ENCODE measurements at places on chromosomes 5 and 9.

DNA sequence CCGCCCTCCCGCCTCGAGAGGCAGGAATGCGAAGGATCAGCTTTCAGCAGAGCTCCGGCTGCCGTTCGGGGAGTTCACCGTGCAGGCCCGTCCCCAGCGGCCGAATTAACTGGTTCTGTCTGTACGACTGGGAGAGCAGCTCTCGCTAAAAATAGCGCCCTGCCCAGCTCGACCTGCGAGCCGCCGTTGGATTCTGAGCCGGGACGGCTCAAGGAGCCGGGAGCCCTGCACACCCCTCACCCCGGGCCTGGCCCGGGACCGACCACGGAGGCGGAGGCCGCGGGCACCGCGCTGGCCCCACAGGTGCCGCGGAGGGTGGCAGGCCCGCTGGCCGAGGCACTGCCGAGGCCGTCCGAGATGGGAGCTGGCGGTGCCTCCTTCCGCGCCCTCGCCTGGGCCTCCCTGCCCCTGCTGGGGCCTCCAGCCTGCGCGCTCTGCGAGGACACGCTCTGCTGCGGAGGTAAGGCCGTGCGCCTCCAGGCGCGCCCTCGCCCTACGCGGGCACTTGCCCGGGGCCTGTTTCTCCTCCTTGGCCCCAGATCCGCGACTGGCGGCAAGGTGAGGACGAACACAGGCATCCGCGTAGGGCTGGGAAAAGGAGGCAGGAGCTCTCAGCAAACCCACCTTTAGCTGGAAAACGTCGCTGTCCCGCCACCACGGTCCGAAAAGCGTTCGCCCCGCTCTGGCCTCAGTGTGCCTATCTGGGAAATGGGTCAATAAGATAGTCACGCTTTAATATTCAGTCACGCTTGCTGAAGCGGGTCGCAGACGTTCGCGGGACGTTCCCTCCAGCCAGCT lies 53.1 kb upstream of the DAB2IP start:
- peak; percentile 20 for DNase-seq

GRCh38 chr5:151686674-151687407 lies at the start of gene SPARC:
Gene SPARC (minus strand): TSS chr5:151686915. CDS start chr5:151676188, 10,727 bp downstream.
- peak; percentile 95 for DNase-seq

GRCh38 chr5:99104538-99105132 lies 175.8 kb upstream of the CHD1 start:
- DNase-seq: peak; percentile 14

DNA sequence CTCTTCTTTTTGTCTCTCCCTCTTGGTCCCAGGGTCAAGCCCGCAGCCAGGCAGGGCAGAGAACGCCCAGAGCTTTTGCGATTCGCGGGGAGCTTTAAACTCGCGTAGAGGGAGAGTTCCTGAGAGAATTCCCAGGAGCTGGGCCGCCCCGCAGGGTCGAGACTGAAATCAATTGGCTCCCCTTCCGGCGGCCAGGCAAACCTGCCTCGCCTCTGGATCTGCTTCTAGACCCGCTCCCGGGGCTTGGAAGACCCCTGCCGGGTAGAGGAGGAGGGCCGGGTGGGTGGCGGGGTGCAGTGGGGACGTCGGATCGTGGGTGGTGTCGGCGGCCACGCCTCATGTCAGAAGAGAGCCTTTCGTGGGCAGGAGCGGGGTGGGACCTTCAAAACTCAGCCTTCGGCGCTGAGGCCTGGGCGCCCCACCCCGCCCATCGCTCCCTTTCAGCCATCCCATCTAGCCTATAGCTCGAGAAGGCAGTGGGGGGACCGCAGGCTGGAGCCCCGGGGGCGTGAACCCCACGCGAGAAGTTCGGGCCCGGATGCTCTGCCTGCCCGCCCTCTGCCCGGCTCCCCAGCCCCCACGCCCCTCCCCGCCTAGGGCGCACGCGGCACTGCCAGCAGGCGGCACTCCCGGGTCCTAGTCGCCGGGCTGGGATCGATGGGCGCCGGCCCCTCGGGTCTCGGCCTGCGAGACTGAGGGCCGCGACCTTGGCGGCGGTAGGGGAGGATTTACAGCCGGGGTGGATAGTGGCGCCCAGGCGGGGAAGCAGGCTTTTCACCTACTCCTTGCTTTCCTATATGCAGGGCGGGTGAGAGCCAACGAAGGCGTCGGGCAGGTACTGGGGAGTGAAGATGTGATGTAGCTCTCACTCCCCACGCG lies 6.1 kb downstream of the PRDM6 start:
- DNase-seq: no peak

- DNase-seq: no peak
These were observed 94.0 kb downstream of the MLLT3 start for GRCh38 chr9:20528253-20528652.

DNA sequence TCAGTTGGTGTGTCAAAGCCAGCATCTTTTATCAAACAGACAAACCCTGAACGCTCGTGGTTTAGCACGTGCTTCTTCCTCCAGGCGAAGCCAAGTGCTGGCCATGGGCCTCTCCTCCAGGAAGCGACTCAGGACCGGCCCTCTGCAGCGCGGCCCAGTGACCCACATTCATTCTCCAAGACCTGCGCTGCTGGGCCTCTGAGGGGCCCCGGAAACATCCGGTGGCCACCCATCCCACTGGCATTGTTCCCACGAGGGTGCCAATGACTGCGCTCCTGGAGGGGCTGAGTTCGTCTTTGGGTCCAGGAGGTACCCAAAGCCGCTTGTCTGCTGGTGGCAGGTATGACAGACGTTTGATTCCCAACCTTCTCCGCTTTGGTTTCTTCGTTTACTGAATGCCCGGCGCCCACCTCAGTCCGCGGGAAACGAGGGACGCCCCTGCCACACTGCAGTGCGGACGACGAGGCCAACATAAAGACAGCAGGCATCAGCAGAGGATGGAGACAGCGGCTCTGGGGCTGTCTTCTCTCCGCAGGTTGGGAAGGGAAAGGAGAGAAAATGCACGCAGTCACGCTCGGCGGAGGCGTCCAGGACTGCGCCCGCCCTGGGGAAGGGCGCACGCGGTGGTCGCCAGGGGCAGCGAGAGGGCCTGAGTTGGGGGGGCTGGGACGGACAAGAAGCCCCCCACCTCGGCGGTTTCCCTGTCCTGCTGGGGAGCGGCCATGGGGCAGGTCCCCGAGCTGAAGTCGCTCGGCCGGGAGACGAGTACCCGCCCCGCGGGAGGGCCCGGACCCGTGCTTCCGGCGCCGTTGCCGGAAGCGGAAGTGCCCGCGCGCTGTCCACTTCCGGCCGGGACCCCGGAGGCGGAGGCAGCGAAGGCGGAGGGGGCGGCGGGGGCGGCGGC lies at the start of gene EXOC3:
EXOC3 (plus strand) TSS at position 842 of the 904 bp plus-strand sequence. CDS start 3,030 bp downstream, outside the sequence.
- peak; percentile 45 for DNase-seq

GRCh38 chr5:6403416-6403815 lies 25.1 kb upstream of the MED10 start:
- no peak for DNase-seq

DNA sequence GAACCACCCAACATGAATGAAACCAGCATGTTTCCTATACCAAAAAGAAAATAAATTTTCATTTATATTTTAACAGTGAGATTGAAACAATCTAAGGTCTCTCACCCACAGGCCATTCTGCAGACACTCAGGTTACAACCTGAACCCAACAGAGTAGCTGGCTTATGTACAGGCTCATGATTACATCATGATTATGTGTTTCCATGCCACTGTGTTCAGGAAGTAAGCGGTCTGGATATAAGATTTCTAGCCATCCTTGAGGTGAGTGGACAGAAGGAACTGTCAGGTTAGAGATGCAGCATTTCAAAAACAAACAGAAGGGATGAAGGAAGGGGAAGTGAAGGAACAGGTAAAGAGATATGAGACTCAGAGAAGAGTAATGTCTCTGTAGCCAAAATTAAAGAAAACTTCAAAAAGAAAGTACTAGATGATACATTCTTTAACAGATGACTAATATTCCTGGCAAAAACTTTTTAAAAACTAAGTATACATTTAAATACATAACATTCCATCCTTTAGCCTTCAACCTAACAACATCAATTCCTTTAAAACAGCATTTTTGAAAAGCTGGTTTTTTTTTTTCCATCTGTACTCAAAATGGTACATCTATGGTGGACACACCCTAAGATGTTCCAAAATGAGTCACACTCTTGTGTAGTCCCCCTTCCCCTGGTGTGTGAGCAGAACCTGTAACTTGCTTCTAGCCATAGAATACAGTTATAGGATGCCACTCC lies 119.8 kb downstream of the LPAR1 start:
- no peak for DNase-seq

DNA sequence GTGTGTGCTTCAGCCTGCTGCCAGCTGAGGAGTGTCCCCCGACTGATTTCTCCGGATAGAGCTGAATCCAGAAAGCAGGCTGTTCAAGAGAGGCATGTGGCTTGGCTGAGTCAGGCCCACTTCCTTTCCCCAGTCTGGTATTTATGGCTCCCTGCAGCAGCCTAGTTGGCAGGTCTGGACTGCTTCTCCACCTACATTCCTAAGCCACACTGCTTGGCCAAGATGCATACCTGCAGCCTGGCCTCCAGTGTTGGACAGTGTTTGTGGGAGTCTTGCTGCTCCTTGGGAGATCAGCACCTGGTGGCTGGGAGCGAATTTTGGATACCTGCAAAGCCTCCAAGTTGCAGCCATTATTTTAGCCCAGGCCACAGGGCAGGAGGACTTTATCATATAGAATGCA lies 670.8 kb downstream of the ACTL7B start:
- DNase-seq: no peak

- DNase-seq: no peak
These were observed 153.1 kb downstream of the PCSK1 start for GRCh38 chr5:96279801-96280542.

DNA sequence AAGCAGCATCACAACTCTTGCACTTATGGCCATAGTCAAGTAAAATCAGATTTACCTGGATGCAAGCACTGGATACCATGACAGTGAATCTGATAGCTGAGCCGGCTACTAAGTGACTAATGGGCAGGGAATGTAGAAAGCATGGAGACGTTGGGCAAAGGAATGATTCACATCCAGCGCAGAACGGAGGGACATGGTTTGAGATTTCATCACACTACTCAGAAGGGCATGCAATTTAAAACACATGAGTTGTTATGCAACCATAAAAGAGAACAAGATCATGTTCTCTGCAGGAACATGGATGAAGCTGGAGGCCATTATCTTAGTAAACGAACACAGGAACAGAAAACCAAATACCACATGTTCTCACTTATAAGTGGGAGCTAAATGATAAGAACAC lies 169.1 kb upstream of the PIK3R1 start:
- DNase-seq: peak; percentile 98

DNA sequence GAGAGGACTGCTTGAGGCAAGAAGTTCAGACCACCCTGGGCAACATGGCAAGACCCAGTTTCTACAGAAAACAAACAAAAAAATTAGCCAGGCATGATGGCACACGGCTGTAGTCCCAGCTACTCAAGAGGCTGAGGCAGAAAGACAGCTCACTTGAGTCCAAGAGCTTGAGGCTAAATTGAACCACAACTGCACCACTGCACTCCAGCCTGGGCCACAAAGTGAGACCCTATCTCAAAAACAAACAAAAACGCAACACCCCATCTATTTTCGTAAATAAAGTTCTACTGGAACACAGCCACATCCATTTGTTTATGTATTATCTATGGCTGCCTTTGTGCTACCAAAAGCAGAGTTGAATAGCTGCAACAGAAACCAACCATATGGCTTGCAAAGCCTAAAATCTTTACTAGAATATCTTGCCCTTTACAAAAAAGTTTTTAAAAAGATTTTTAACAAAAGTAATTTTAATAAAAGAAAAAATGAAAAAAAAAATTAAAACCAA lies 67.5 kb downstream of the SETX start:
- DNase-seq: no peak

DNA sequence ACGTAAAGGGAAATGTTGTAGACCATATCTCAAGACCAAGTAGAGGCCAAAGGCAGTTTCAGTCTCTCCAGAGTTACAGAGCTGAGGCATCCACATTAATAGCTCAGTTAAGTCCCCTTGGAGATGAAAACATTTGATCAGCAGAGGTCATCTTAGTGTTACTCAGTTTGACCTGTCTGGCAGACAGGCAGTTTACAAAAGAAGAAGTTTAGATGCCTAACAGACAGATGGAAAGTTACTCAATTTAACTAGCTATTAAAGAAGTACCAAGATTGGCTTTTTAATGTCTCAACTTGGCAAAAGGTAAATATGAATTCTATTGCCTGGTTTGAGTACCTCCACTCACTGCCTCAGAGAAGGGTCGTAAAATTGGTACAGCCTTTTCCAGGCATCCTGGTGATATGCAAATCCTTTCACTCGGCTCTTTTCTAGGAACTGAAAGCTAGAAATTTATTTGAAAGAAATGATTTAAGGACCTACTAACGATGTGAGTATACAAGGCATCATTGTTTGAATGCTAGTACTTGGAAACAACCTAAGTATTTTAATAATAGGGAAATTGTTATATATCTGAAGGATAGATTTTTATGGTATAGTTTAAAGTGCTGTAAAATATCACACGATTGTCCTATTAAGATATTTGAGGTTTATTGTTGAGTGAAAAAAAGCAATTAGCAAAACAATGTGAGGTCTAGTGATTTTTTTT lies 14.8 kb downstream of the ACO1 start:
- DNase-seq: peak; percentile 18

DNA sequence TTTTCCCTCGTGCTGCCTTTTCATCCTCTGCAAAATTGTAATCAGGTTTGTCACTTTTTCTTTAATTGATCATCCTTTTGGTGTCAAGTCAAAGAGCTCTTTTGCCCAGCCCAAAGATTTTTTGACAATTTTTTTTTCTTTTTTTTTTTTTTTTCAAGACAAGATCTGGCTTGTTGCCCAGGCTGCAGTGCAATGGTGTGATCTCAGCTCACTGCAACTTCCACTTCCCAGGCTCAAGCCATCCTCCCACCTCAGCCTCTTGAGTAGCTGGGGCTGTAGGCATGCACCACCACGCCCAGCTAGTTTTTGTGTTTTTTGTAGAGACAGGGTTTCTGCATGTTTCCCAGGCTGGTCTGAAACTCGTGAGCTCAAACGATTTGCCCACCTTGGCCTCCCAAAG lies 36.7 kb downstream of the CDK7 start:
- peak; percentile 9 for DNase-seq
